Mesothelial cell of epicardium (in vitro differentiated cells): ENCODE measurements at places on chromosomes 1 and 21. TPM values are rescaled to one million over a fixed set of nuclear protein-coding genes. Genes with fewer than 3 reads are reported as not detected.

DNA sequence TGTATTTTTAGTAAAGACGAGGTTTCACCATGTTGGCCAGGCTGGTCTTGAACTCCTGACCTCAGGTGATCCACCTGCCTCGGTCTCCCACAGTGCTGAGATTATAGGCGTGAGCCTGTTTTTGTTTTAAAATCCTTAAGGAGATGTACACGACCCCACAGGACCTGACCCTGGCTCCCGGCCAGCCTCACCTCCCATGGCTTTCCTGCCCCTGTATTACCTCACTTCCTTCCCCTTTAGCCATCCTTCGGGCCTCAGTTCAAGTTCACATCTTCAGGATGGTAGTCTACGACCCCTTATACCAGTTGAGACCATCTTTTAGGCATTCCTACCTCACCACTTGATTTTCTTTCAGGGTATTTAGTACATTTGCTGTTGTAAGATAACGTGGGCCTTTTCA is 36.3 kb downstream of the TCP10L start:
- no peak for DNase-seq
- no peaks in the 10 kb centered on the region for H3K36me3 ChIP-seq
- H3K27me3 ChIP-seq, result peaks cover 12% of the 10 kb centered on the region
- no peak overlapping the region for H3K27ac ChIP-seq
- no peak overlapping the region for H3K4me3 ChIP-seq

Gene VSIG8
- total RNA-seq, result not detected in 3 replicates

DNA sequence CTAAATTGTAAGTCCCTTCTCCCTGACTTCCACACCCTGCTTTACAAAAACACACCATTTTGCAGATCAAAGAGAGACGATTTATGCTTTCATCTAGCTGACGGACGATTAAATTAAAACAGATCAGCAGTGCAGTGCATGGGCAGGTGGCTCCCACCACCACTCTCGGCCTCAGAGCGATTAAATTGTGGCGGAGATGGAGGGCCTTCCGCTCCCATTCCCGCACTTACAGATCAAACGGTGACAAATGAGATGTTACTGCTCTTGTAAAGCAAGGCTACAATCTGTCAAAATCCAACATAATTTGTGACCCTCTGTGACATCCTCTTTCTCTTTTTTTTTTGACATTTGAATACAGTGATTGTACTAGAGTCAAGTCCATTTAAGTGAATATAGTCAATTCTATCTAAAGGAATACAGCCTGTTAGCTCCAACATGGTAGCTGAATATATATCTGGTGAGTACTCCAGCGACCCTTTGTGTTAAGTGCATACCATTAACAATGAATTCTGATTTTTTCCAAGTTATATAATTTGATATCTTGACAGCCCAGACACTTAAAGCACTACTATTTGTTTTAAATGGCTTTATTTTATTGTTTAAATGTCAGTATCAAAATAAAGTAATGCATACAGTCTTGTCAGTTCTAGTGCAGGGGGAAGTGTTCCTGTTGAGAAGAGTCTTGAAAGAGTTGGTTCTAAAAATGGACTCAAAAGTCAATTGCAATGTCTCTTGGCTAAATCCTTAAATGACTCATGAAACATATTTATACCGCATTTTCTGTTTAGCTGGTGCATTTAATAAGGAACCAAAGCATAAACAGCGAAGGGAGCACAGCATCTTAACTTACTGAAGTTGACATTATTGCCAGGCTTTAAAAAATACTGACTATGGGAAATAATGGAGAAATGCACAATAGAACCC is 109.0 kb downstream of the ESRRG start:
- H3K27me3 ChIP-seq, result no peaks in the 10 kb centered on the region
- peaks cover 48% of the 10 kb centered on the region for H3K4me1 ChIP-seq
- no peak overlapping the region for H3K4me3 ChIP-seq

GRCh38 chr1:34113887-34114286 is 51.1 kb downstream of the CSMD2 start:
- no peaks in the 10 kb centered on the region for H3K27me3 ChIP-seq
- no peaks in the 10 kb centered on the region for H3K36me3 ChIP-seq
- no peak overlapping the region for H3K4me3 ChIP-seq
- no peak for DNase-seq

Gene NUDT4B
- total RNA-seq, result 0.34 to 0.44 TPM in 2 of 3 replicates, not detected in the other

- peaks cover 3% of the 10 kb centered on the region for H3K27me3 ChIP-seq
- H3K4me3 ChIP-seq, result no peak overlapping the region
- H3K27ac ChIP-seq, result no peak overlapping the region
- H3K4me1 ChIP-seq, result peaks cover 4% of the 10 kb centered on the region
Observed at GRCh38 chr1:231842441-231842840, 215.9 kb downstream of the DISC1 start.

Gene IGSF3
- total RNA-seq, result 59.2 to 60.1 TPM (median 59.4 TPM) in 3 replicates

- H3K27ac ChIP-seq, result no peak overlapping the region
- peaks cover 3% of the 10 kb centered on the region for H3K4me1 ChIP-seq
- H3K36me3 ChIP-seq, result no peaks in the 10 kb centered on the region
- no peak overlapping the region for H3K4me3 ChIP-seq
Observed at GRCh38 chr1:108050911-108051629, 86.1 kb upstream of the VAV3 start.

DNA sequence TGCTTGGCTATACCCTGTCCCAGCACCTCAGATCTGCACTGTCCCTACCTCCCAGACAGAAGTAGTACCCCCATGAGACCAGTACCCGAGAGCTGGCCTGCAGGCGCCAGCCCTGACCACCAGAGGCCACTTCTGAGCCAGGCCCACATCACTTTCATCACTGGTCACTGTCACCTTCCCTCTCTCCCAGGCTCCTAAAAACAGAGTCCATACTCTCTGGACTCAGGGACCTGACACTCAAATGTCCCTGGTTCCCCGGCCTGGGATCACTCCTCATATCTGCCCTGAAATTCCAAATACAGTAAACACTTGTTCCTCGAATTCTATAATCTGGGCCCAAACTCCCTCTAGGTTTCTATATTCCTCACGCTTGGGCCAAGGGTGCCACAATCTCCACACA is 18.7 kb downstream of the TMEM53 start:
- H3K27me3 ChIP-seq, result no peaks in the 10 kb centered on the region
- no peaks in the 10 kb centered on the region for H3K4me1 ChIP-seq
- DNase-seq, result no peak
- no peak overlapping the region for H3K27ac ChIP-seq
- peaks cover 9% of the 10 kb centered on the region for H3K36me3 ChIP-seq
- no peak overlapping the region for H3K4me3 ChIP-seq

DNA sequence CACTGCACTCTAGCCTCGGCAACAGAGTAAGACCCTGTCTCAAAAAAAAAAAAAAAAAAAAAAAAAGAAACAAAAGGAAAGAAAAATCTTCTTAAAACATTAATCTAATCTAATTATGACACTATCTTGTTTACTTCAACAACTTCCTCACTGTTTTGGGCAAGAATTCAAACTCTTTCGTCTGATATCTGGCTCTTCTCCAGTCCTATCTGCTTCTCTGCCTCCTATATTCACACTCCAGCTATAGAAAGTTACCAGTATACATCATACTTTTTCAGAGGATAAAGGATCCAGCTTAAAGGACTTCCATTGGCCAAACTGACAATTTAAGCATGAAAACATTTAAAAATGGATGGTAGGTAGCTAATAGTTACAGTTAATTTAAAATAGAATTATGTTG is 47.3 kb downstream of the EIF2B3 start:
- H3K4me3 ChIP-seq, result no peak overlapping the region
- H3K27ac ChIP-seq, result no peak overlapping the region
- no peaks in the 10 kb centered on the region for H3K4me1 ChIP-seq
- H3K27me3 ChIP-seq, result no peaks in the 10 kb centered on the region
- H3K36me3 ChIP-seq, result peaks cover 7% of the 10 kb centered on the region

GRCh38 chr1:178798232-178798861 is 72.5 kb downstream of the ANGPTL1 start:
- no peak overlapping the region for H3K4me3 ChIP-seq
- no peak overlapping the region for H3K27ac ChIP-seq
- no peak for DNase-seq

Gene ADORA1
- 2.9 to 4.3 TPM (median 3.8 TPM) in 3 replicates for total RNA-seq

Gene BROX
- 31.3 to 34.4 TPM (median 31.9 TPM) in 3 replicates for total RNA-seq

Gene P3H1
- total RNA-seq, result 104 to 123 TPM (median 105 TPM) in 3 replicates

DNA sequence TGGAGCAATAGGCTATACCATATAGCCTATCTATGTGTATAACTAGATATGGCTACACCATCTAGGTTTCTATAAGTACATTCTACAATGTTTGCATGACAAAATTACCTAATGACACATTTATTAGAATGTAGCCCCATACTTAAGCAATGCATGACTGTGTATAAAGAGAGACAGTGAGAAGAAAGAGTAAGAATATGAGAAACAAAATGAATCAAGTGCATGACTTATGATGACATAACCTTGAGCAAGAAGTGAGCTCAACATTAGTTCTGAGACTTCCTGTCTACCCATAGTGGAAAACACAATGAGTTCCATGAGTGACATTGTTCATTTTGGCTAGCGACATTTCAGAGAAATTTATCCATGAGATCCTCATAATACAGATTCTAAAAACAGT is 10.1 kb downstream of the SLC44A5 start:
- no peak for DNase-seq
- H3K36me3 ChIP-seq, result no peaks in the 10 kb centered on the region
- no peak overlapping the region for H3K27ac ChIP-seq
- peaks cover 24% of the 10 kb centered on the region for H3K27me3 ChIP-seq
- H3K4me1 ChIP-seq, result no peaks in the 10 kb centered on the region
- no peak overlapping the region for H3K4me3 ChIP-seq

Gene LCE1C
- total RNA-seq, result not detected in 3 replicates
